ENCODE measurements at places on chromosomes 7 and 10.

DNA sequence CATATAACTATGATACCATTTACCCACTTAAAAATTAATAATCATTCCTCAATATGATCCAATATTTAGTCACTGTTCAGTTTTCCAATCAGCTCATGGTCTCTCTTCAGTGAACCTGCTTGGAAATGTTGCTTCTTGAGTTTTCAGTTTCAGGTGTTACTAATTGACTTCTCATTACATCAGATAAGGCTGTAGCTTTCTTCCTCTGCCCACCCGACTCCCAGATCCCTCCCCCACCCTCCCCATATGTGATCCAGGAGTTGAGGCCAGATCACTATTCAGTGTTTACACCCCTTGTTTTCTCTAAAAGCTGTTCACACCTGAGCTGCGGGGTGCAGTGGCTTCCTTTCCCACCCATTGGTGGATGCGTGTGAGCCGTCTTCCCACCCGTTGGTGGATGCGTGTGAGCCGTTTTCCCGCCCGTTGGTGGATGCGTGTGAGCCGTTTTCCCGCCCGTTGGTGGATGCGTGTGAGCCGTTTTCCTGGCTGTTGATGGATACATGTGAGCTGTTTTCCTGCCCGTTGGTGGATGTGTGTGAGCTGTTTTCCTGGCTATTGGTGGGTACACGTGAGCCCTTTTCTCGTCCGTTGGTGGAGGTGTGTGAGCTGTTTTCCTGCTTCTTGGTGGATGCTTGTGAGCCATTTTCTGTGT lies 3.2 kb upstream of the MTG1 start:
- no peak for DNase-seq

DNA sequence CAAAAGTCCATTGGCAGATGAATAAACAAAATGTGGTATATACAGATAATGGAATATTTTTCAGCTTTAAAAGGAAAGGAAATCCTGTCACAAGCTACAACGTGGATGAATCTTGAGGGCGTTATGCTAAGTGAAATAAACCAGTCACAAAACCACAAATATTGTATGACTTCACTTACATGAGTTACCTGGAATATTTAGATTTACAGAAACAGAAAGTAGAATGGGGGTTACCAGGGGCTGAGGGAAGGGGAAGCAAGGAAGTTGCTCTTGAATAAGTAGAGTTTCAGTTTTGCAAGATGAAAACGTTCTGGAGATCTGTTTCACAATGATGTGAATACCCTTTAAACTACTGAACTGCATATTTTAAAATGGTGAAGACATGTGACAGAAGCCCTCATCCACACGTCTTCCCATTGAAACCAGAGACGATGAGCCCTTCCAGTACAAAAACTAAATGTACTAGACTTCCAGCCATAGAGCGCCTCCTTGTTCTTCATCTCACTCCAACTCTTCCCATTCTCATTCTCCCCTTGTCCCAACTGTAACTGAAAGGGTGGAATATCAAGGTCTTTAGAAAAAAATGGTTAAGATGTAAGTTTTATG lies 62.4 kb downstream of the MICU1 start:
- no peak for DNase-seq

GRCh38 chr10:70320751-70321150 lies 36.9 kb upstream of the NPFFR1 start:
- peak; percentile 89 for DNase-seq

DNA sequence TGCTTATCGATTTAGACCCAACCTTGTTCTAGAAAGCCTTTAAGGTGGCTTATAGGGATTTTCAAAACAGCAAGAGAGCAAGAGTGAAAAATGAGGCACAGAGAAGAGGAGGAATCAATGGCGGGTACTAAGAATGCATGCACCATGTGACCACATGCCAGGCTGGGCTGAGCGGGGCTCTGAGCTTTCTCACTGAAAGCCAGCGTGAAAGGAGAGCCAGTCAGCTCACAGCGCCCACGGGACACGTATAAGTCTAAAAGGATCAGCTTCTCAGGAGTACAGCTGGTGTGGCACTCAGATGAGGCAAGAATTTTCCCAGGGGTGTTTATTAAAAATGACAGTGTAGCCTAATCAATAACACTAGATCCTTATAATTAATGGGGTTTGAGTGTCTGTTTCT lies 114.3 kb downstream of the SLIT1 start:
- DNase-seq: no peak

Measured in NCI-H510A treated with DMSO at 0.1 percent for 48 hours (cell line).